Adrenal gland (tissue), 19 donors: ENCODE measurements at places on chromosomes 4 and X. TPM values are rescaled to one million over a fixed set of nuclear protein-coding genes. Genes with fewer than 3 reads are reported as not detected.

GRCh38 chr4:153497988-153498967, 32.1 kb downstream of the TMEM131L start:
- no peaks in the 10 kb centered on the region for H3K36me3 ChIP-seq
- no peak overlapping the region for H3K4me3 ChIP-seq
- H3K27ac ChIP-seq: no peak overlapping the region

GRCh38 chr4:73914071-73914470, 44.9 kb downstream of the CXCL1 start:
- no peaks in the 10 kb centered on the region for H3K36me3 ChIP-seq
- DNase-seq: no peak
- H3K27me3 ChIP-seq: no peaks in the 10 kb centered on the region
- no peak overlapping the region for H3K4me3 ChIP-seq

The GPR119 gene
- total RNA-seq: not detected

- no peaks in the 10 kb centered on the region for H3K36me3 ChIP-seq
- no peaks in the 10 kb centered on the region for H3K27me3 ChIP-seq
- no peak overlapping the region for H3K4me3 ChIP-seq
- H3K4me1 ChIP-seq: peaks cover 4% of the 10 kb centered on the region
- DNase-seq: no peak
Measured at GRCh38 chrX:130676861-130677260, 226.1 kb downstream of the ENOX2 start.

- peaks cover 3% of the 10 kb centered on the region for H3K27me3 ChIP-seq
- H3K36me3 ChIP-seq: no peaks in the 10 kb centered on the region
- no peak overlapping the region for H3K4me3 ChIP-seq
Measured at GRCh38 chr4:153169776-153170175, 34.5 kb upstream of the TRIM2 start.

DNA sequence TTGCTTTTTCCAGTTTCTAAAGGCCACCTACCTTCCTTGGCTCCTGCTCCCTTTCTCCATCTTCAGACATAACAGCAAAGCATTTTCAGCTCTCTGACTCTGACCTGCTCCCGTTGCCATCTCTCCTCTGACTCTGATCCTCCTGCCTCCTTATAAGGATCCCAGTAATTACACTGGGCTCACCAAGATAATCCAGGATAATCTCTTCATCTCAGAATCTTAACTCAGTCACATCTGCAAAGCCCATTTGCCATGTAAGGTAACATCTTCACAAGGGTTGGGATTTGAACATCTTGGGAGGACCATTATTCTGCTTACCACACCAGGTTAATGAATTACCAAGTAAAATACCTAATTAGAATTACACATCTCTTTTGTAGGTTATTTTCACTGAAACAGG, 41.3 kb upstream of the MAGED1 start:
- H3K4me3 ChIP-seq: no peak overlapping the region
- H3K27ac ChIP-seq: no peak overlapping the region
- no peaks in the 10 kb centered on the region for H3K4me1 ChIP-seq
- H3K36me3 ChIP-seq: no peaks in the 10 kb centered on the region
- peaks cover 7% of the 10 kb centered on the region for H3K27me3 ChIP-seq

DNA sequence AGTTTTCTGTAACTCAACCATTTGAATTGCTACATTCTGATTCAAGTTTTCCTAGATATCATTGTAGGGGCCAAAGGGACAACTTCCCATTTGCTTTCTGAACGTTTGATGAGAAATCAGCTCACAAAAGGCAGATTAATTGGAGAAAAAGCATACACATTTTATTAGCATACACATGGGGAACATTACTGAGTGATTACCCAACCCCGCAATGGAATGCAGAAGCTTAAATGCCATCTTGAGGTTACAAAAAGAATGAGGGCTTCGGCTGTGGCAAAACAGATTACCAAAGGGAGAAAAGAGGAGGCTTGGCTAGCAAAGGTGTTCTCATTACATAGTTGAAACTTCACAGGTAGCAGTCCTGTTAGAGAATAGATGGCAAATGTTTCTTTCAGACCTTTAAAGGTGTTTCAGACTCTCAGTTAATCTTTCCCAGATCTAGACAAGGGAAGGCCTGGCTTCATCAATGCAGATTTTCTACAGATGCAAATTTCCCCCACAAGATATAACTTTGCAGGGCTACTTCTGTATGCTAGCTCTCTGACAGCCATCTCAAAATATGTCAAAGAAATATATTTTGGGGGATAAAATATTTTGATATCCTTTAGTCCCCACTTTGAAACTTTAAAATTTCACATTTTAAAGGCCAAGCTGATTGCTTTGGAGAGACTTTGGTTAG, 26.5 kb upstream of the HERC6 start:
- H3K27me3 ChIP-seq: no peaks in the 10 kb centered on the region
- no peak for DNase-seq
- no peaks in the 10 kb centered on the region for H3K4me1 ChIP-seq
- H3K36me3 ChIP-seq: no peaks in the 10 kb centered on the region

DNA sequence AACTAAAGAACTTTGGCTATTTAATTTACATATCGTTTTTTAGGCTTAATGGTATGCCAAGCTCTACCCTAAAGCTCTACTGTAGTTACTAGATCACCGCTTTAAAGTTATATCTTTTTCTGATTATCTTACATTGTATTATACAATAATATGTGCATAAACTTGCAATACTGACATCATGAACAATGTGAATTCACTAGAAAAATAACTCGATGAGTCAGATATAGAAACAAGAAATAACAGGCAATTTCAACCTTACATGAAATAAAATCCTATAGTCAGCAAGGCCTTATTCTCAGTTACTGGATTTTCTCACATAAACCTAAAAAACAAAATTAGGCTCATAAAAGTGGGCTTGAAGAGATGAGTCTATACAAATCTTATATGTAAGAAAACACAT, 32.5 kb downstream of the PDGFC start:
- H3K4me3 ChIP-seq: no peak overlapping the region
- H3K27me3 ChIP-seq: no peaks in the 10 kb centered on the region
- H3K36me3 ChIP-seq: no peaks in the 10 kb centered on the region
- no peak overlapping the region for H3K27ac ChIP-seq
- no peaks in the 10 kb centered on the region for H3K4me1 ChIP-seq

DNA sequence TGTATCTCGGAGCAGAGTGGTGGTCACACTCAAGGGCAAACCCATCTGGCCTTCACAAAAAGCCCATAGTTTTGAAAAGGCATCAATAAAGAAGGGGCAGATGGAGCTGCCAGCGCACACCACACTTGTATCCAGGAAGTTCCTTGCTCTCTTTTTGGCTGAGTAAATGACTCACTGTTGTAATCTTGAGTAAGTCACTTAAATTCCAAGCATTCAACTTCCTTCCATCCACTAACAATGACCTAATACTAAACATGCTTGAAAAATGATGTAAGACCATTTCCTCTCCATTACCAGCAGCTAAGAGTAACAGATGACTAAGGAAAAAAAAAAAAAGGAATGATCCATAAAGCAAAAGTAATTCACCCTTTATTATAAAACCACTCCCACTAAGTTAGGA, 32.4 kb upstream of the MYOZ2 start:
- H3K27ac ChIP-seq: peak overlapping the region; percentile 2
- no peak overlapping the region for H3K4me3 ChIP-seq
- no peaks in the 10 kb centered on the region for H3K27me3 ChIP-seq
- H3K36me3 ChIP-seq: no peaks in the 10 kb centered on the region
- DNase-seq: no peak

DNA sequence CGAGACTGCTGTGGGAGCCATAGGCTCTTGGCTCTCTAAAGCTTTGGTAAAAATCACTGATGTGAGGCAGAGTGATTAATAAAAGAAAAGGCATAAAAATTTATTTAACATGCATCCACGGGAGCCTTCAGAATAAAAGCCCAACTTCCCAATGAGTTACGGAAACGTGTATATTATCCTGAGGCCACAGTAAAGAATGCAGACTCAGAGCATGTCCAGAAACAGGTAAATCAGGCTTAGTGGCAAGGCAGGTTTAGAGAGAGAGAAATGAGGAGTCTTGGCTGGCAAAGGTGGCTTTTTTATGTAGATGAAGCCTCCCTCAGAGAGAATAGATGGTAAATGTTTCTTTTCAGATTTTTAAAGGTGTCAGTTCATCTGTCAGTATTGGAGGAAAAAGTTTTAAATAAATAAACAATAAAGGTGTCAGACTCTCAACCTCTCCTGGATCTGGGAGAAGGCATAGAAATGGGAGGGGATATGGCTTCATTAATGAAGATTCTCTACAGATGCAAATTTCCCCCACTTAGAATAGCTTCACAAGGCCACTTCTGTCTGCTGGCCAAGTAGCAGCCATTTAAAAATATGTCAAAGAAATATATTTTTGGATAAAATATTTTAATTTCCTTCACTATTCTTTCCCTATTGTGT, 24.0 kb downstream of the C4orf51 start:
- no peaks in the 10 kb centered on the region for H3K36me3 ChIP-seq
- no peak overlapping the region for H3K27ac ChIP-seq
- H3K27me3 ChIP-seq: no peaks in the 10 kb centered on the region
- no peak for DNase-seq

The CCNI gene
- 175 TPM for total RNA-seq

The REPS2 gene
- 69.9 TPM for total RNA-seq

DNA sequence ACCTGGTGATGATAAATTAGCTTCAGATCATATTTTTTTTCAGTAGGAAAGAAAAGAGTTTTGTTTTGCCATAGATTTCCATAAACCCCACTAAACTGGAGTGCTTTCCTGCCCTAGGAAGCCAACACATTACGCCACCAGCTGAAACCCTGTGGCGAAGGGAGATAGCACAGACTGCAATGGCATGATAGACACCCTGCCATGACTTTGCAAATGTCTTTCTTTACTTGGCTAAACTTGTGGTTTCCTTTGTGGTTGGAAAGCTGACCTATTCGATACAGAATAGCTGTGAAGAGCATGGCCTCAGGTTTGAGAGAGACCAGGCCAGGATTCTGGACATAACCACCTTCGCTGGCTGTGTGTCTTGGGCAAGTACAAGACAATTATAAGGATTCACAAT, 19.1 kb downstream of the MFAP3L start:
- H3K27me3 ChIP-seq: no peaks in the 10 kb centered on the region
- H3K4me1 ChIP-seq: no peaks in the 10 kb centered on the region
- no peak overlapping the region for H3K27ac ChIP-seq
- DNase-seq: no peak
- no peak overlapping the region for H3K4me3 ChIP-seq

The IKBKG gene
- 25.0 TPM for total RNA-seq

DNA sequence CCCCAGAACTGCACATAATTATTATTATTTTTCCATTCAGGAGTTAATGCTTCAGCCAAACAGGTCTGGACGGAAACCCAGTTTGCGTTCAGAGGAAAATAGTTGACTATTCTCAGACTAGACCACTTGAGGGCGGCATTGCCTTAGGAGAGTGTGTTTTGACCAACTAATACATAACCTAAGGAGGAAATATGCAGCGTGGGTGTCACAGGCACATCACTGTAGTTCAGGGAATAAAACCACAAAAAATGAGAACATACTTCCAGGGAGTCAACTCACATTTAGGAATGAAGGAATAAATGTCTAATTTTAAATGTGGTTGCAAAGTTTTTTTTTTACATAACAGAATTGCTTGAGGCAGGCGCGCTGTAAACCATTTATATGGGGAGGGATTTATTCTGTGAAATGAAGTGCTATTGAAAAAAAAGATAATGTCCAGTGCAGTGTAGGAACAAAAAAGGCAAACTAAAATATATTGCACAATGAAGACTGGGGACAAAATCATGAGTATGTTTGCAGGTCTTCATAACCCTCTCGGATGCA, 93.3 kb downstream of the SYNPO2 start:
- no peak overlapping the region for H3K4me3 ChIP-seq
- no peak overlapping the region for H3K27ac ChIP-seq
- peak; percentile 86 for DNase-seq
- no peaks in the 10 kb centered on the region for H3K27me3 ChIP-seq
- H3K36me3 ChIP-seq: no peaks in the 10 kb centered on the region

- H3K27ac ChIP-seq: no peak overlapping the region
- H3K36me3 ChIP-seq: no peaks in the 10 kb centered on the region
- no peaks in the 10 kb centered on the region for H3K27me3 ChIP-seq
- no peaks in the 10 kb centered on the region for H3K4me1 ChIP-seq
- no peak overlapping the region for H3K4me3 ChIP-seq
Measured at GRCh38 chrX:50771382-50771781, 42.6 kb downstream of the SHROOM4 start.

DNA sequence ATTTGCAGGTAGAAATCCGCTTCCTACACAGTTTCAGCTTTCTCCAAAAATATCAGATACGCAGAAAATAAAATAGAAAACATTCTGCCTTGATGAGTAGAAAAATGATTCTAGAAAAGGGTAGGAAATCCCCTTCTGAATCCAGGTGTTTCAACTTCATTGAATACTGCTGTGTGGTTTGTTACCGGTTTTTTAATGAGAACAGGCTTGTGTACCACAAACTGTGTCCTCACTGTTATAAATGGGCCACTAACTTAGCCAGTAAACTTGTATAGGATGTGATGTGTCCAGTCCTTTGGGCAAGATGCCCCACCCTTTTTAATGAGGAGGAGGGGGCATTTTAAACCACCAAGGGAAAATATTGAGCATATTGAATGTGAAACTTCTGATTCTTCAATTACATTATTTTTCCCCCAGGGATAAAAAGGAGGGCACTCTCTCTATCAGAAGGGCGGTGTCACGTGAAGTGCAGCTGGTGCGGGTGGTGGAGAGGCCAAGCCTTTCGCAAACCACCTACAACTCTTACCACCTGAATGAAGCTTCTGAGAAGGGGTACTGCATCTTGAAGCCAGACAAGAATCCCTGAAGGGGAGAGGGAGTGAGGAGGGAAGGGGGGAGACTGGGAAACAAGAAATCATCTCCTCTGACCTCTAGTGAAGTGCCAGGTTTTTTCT, 4.5 kb downstream of the CXXC4 start:
- H3K4me1 ChIP-seq: no peaks in the 10 kb centered on the region
- H3K27ac ChIP-seq: peak overlapping the region; percentile 43
- H3K4me3 ChIP-seq: no peak overlapping the region
- H3K36me3 ChIP-seq: no peaks in the 10 kb centered on the region
- no peaks in the 10 kb centered on the region for H3K27me3 ChIP-seq
- DNase-seq: no peak

DNA sequence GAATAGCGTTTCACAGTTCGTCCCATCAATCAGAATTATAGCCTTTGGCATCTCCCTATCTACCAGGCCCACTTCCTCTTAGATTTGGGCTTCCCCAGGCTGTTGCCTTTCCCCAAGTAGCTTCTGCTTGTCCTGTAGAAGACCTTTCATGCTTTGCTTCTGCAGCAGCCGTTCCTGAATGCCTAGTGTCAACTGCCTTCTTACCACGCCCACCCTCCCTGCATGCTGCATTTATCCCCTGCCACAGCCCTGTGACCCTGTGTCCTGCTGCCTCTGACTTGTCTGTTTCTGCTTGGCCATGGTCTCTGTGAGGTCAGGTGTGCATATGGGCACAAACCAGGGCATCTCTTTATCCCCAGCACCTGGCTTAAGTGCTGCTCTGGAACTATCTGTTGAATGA, 56.3 kb downstream of the HTT start:
- H3K4me3 ChIP-seq: no peak overlapping the region
- no peaks in the 10 kb centered on the region for H3K4me1 ChIP-seq
- H3K27ac ChIP-seq: no peak overlapping the region
- no peak for DNase-seq
- H3K27me3 ChIP-seq: no peaks in the 10 kb centered on the region
- peaks cover 77% of the 10 kb centered on the region for H3K36me3 ChIP-seq

GRCh38 chr4:76836860-76837562, 60.9 kb downstream of the SOWAHB start:
- H3K36me3 ChIP-seq: no peaks in the 10 kb centered on the region
- no peak overlapping the region for H3K27ac ChIP-seq
- H3K4me3 ChIP-seq: no peak overlapping the region
- H3K27me3 ChIP-seq: no peaks in the 10 kb centered on the region
- no peaks in the 10 kb centered on the region for H3K4me1 ChIP-seq

The MAGEA1 gene
- not detected for total RNA-seq

GRCh38 chr4:95548738-95549245, at the start of gene UNC5C:
Gene UNC5C (minus strand): TSS chr4:95548973.
- peak within 1 kb of the TSS; percentile 65 for H3K4me3 ChIP-seq
- H3K36me3 ChIP-seq: no peaks in the 10 kb centered on the region
- DNase-seq: peak; percentile 84
- no peaks in the 10 kb centered on the region for H3K27me3 ChIP-seq
- peak within 1 kb of the TSS; percentile 43 for H3K27ac ChIP-seq

The SMIM10 gene
- total RNA-seq: 22.0 TPM
